ENCODE measurements at places on chromosomes 6 and 20.

DNA sequence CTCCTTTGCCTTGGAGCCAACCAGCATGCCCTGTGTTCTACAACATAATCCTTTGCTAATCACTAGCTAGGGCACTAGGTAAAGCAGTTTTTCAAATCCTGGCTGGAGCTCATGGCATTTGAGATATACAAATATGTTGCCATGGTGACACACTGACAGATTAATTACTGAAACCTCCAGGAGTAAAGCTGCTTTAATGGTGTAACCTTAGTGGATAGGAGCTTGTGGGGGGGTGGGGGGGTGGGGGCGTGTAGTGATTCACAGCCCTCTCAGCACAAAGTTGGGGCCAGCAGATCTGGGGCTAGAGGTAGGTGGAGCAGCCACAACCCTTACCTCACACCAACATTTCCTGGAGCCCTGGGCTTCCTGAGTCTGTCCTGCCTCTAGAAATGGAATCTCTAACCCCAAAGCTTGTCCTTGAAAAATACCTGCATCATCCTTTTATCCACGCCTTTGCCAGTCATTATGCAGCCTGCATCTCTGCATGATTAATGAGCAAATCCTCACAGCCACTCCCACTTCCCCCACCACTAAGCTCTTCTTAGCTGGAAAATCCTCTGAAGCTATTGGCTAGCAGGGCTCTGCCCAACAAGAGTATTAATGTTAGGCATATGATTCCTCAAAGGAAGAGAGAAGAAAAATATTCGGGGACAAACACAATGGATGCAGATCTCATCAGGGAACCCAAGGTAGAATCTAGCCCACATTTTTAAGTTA is 84.5 kb upstream of the PRND start:
- no peak for DNase-seq

DNA sequence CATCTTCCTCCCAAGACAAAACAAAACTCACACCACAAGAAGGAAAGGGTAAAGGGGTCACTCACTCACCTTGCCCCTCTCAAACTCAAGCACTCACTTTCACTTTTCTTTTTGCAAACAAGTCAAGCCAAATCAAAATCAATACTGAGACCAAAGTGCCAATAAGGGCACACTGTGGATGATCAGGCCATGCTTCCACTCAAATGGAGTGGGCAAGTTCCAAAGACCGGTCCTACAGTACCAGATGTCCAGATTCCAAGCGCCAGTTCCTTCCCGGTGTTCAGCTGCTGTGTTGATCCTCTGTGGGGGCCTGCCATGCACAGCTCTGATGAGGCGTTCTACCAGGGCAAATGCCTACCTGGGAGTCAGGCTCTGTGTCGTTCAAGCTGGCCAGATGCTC is 162.6 kb upstream of the GRIK2 start:
- DNase-seq: no peak

- DNase-seq: no peak
These were observed 117.4 kb downstream of the TTLL2 start for GRCh38 chr6:167442245-167442644.

- no peak for DNase-seq
These were observed 136.1 kb upstream of the CDYL start for GRCh38 chr6:4640139-4640538.

- no peak for DNase-seq
These were observed 296.8 kb upstream of the TSHZ2 start for GRCh38 chr20:52675375-52675774.

- peak; percentile 88 for DNase-seq
These were observed 15.2 kb upstream of the ZNF335 start for GRCh38 chr20:45987108-45987780.

Measured in glutamatergic neuron (in vitro differentiated cells).